ENCODE measurements at places on chromosomes 3 and 15.

DNA sequence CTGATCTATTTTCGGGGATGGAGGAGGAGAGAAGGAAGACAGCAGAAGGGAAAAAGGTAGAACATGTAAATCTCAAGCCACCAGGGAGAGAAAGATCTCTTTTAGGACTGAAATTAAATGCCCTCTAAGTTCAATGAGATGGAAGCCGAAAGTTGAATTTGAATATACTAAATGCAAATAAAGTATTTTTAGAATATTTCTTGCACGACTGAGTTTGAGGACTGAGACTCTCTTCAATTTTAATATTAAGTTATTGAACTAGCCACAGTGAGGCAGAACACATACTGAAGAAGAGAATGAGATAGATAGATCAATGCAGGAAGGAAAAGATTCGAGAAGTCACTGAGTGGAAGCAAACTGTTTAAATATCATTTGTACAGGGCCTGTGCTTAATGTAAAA is 399.9 kb upstream of the CBLB start:
- peak; percentile 40 for DNase-seq

- DNase-seq = peak; percentile 44
These were observed 126.6 kb downstream of the TJP1 start for GRCh38 chr15:29695489-29696167.

- DNase-seq = no peak
These were observed 136.9 kb upstream of the PFN2 start for GRCh38 chr3:150107429-150108175.

DNA sequence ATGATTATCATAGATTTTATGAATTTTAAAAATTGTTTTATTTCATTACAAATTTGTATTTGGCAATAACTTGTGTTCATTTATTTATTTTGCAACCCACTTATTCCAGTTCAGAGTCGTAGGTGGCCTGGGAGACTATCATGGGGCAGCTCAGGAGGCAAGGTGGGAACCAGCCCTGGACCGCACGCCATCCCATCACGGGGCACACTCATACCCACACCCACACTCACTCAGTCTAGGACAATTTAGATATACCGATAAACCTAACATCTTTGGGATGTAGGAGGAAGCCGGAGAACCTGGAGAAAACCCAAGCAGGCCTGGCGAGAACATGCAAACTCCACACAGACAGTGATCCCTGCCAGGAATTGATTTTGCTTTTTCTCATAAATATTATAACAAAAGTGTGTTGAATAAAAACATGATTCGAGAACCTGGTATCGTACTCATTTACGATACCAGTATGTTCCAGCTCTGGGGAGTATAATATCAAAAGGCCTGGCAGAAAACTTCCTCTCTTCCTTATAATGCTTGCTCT is 205.3 kb downstream of the NFKBIZ start:
- DNase-seq = no peak

DNA sequence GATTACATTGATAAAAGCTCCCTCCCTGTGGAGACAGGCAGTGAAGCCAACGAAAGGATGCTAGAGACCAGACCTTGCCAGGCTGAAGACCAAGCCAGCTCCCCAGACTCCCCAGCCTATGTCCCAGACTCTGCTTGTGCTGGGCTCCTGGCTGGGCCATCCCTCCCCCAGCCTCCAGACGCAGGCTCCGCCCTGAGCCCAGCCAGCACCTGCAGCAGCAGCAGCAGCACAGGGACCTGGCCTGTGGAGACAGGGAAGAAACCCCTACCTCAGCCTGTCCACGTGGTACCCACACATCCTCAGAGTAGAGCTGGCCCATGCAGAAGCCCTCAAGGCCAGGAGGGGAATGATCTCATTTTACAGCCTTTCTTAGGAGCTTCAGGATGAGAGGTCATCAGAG is 13.3 kb downstream of the ANKRD63 start:
- no peak for DNase-seq
